ENCODE measurements at places on chromosomes 2 and 18.

DNA sequence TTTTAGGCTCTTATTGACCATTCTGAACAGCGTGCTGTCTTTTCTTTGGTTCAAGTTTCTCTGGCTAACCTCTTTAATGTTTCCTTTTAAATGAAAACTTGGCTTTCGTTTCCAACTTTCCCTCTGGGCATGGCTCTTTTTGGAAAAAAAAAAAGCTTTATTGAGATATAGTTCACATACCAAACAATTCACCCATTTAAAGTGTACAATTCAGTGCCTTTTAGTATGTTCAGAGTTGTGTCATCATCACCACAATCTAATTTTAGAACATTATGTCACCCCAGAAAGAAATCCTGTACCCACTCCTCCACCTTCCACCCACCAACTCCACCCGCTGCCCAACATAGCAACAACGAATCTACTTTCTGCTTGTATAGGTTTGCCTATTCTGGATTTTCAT is 322.4 kb downstream of the ADCYAP1 start:
- no peak for DNase-seq

DNA sequence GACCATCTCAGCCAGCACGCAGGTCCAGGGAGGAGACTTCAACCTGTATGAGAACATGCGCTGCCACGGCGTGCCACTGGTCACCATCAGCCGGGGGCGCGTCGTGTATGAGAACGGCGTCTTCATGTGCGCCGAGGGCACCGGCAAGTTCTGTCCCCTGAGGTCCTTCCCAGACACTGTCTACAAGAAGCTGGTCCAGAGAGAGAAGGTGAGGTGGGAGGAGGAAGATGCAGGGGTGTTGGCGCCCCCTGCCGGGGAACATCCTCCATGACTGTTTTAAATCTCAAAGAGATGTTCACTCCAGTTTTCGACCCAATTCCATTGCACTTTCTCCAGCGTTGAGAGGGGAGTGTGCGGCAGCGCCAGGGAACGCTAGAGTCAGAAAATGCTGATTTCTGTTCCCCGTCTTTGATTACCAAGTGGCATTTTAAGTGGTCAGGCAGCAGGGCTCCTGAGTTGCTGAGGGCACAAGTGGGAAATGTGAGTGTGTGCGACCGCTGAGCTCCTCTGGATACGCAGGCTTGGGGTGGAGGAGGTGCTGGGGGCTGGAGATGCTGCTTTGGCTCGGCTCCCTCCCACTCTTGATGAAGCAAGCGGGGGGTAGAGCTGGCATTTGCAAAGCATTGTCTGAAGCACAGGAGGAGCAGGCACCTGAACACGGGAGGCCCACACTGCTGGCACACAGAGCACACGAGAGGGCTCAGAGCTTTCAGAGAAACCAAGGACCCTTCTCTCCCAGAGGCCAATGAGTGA is 27.7 kb upstream of the MAPRE3 start:
- peak; percentile 72 for DNase-seq

GRCh38 chr2:112138159-112139032 is at the start of gene FBLN7:
Gene FBLN7 (plus strand): TSS chr2:112138385. CDS start chr2:112138656, 271 bp downstream.
- no peak for DNase-seq

DNA sequence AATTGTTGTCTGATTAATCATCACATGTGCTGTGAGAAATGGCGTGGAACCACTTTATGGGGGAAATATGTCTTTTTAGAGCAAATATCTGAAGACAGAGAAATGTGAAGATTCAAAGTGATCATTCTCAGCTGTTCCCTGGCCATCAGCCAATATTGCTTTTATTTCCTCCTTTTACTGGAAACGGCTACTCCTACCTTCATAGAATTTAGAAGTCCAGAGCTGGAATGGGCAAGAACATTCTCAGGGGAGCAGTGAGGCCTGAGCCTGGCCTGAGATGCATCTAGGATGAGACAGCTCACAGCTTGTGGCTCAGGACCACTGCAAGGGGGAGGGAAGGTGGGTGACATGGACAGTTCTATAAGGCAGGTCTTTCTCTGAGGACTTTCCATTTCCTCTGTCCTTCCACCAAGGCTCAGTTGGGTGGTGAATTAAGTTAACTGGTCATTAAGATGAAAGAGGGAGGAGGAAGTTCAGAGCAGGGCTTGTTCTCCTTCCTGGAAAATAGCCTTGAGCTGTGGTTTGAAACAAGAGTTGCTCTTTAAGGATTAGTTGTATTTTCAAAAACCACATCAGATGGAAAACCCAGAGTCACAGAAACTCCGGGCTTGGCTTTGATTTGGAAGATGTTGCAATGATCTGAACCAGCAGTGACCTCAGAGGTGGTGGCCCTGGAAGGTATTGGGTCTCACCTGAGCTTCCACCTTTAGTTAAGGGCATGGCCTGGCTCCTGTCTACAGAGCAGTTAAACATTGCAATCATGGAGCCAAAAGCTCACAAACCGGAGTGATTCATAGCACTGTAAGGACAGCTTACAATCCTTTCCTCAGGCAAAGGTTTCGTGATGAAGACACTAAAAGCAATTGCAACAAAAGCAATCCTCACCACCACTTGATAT is 144.3 kb downstream of the VAPA start:
- peak; percentile 77 for DNase-seq

GRCh38 chr2:83827618-83828017 is 631.5 kb downstream of the SUCLG1 start:
- DNase-seq = no peak

GRCh38 chr2:203819434-203820133 is 48.0 kb upstream of the CTLA4 start:
- DNase-seq = peak; percentile 55

- DNase-seq = peak; percentile 55
Observed at GRCh38 chr2:85308896-85309555, 18.8 kb downstream of the TGOLN2 start.

GRCh38 chr18:31837879-31838278 is 77.2 kb upstream of the SLC25A52 start:
- no peak for DNase-seq

GRCh38 chr18:77096936-77097886 is 35.4 kb downstream of the MBP start:
- DNase-seq = no peak

DNA sequence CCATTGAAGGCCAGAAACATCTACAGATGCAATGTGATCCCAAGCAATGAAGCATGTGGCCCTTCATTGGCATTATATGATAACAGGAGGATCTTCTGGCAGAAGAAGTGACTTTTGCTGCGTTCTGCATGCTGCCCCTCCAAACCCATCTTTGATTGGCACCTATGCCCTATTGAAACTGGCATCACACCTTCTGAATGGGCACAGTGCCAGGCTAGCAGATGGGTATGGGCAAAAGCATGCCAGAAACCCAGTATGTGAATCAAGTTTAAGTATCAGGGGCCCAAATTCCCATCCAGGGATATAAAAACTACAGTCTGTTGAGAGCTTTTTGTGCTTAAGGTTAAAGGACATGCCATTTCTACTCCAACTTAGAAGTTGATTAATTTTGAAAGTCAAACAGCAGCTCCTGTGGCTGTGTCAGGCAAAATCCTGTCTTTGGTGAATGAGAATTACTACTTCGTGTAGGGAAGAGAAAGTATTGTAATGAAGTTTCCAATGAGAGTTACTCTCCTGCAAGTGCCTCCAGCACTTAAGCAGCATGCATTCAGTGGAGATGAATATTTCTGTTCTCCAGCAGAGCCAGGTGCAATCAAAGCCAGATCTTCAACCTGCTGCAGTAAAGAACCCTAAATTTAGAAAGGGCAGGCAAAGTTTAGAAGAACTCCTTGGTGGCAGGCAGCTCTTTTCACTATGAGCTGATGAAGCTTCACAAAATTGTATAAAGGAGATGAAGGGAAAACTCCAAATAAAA is 8.6 kb downstream of the VRK2 start:
- DNase-seq = no peak

- DNase-seq = no peak
Observed at GRCh38 chr2:164960159-164960558, 4.8 kb upstream of the SLC38A11 start.

- no peak for DNase-seq
Observed at GRCh38 chr2:194003911-194004310, 1653.1 kb upstream of the SLC39A10 start.

GRCh38 chr2:216406826-216407225 is 5.5 kb upstream of the SMARCAL1 start:
- no peak for DNase-seq

DNA sequence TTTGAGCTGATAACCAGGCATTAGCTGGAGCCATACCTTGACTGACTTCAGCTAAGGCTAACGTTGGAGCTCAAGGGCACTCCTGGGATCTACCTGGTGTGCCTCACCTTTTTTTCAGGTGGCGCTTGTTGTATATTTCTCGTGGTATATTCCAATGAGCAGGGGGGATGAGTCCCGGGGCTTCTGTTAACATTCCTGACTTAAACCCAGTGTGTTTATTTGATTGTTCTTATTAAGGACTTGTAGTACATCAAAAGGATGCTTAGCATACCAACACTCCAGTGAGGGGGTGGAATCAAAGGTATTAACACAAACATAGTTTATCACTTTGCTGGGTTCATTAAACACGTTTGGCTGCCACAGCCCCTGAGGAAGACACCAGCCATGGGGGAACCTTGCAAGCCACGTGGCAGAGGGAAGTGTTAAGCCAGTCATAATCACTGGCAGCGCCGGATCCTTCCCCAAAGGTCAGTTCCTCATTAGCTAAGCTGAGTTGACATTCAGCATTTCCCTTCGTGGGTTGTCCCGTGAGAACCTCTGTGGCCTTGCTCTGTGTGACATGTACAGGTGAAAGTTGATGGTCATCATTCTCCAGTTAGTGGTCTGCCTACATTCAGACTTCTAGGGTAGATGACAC is 119.5 kb upstream of the MCFD2 start:
- no peak for DNase-seq

GRCh38 chr18:49075681-49076080 is 124.9 kb upstream of the SMAD7 start:
- no peak for DNase-seq

DNA sequence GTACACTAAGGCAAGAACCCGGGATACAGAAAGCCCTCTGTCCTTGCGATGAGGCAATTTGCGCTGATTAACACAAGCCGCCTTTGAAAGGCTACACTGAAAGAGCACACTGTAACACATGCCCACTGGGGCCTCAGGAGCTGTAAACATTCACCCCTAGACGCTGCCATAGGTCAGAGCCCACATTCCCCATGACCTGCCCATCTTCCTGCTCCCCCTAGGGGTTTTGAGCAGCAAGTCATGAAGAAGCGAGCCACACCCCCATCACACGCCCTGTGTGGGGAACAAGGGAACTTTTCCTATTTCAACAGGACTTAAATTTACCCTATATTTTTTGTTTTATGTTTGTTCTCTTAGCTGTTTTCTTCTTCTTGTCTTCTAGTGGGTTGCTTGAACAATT is 47.8 kb upstream of the SLC4A10 start:
- DNase-seq = no peak

GRCh38 chr2:201654616-201655384 is 11.5 kb upstream of the TMEM237 start:
- DNase-seq = no peak

DNA sequence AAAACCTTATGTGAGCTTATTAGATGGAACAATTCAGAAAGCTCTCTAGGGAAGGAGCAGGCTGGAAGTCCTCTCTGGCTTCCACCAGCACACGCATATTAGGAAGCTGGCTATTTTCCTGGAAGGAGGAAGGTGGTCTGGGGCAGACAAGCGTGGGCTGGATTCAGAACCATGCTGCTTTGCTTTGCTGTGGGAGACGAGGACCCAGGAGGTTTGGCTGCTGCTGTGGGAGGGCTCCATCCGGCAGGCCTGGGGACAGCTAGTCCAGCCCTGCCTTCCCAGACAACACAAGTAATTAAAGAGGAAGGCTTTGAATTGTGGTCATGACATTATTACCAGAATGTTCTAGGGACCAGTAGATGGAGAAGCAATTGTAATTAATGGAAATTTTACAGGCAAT is 238.8 kb upstream of the MYT1L start:
- no peak for DNase-seq

DNA sequence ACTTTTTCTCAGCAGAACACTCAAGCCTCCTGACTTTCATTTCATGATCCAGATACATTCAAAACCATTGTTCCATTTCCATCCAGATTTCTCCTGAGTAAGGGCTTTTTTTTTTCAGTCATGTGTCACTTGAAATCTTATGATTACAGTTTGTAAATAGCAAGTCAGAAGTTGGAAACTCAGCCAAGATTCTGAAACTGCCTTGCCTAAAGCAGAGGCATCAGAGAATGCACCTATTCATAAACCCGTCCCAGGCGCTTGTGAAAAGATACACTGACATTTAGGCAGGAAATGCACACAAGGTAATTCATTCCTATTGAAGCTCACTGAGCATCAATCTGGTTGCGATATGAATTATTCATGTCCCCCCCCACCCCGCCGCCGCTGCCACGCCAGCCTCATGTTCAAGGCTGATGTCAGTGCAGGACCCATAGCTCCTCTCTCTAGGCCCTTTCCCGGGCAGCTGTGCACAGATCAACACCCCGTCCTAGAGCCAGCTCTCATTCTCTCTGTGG is 30.4 kb upstream of the MGAT4A start:
- DNase-seq = no peak

GRCh38 chr2:149903626-149904025 is 316.1 kb upstream of the MMADHC start:
- no peak for DNase-seq

DNA sequence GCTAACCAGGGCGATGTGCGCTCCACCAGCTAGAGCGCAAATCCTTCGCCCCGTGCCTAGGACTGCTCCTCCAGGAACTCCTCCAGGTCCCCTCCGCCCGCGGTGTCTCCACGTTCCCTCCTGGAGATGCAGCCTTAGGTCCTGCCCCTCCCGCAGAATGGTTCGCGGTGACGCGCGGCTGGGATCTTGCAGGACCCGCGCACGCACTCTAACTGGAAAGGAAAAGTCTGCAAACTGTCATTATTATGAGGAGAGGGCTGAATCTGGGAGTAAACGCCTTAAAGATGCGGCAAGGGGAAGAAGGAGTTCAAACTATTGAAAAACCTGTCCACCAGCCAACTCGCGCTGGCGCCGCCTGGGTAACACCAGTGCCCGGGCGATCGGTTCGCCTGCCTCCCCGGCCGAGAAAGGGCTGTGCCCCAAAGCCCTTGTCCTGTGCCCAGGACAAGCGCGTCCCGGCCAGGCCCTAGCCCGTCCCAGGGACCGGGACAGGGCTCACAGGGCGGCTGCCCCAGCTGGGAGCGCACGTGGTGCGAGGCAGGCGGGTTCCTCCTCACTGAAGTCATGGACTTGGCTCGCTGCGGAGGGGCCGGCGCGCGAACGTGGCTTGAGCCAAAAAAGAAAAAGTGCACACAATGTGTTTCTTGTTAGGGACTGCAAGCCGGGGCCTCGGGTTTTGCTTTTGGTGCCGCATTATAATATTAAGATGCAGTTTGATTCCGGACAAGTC is 5.5 kb upstream of the ID2 start:
- DNase-seq = peak; percentile 78

- DNase-seq = no peak
Observed at GRCh38 chr18:7066965-7067555, 50.5 kb downstream of the LAMA1 start.

GRCh38 chr2:42913280-42913878 is 121.0 kb upstream of the HAAO start:
- no peak for DNase-seq
